Uterus (tissue), 4 donors: ENCODE measurements at places on chromosomes 3 and 15. TPM values are rescaled to one million over a fixed set of nuclear protein-coding genes. Genes with fewer than 3 reads are reported as not detected.

The STRA6 gene
- total RNA-seq = not detected

The PRTG gene
- 20.4 TPM for total RNA-seq

The HYAL1 gene
- 30.5 TPM for total RNA-seq

The BNC1 gene
- total RNA-seq = 0.59 TPM

The PHC3 gene
- total RNA-seq = 100 TPM

The RBMS3 gene
- 45.9 TPM for total RNA-seq

DNA sequence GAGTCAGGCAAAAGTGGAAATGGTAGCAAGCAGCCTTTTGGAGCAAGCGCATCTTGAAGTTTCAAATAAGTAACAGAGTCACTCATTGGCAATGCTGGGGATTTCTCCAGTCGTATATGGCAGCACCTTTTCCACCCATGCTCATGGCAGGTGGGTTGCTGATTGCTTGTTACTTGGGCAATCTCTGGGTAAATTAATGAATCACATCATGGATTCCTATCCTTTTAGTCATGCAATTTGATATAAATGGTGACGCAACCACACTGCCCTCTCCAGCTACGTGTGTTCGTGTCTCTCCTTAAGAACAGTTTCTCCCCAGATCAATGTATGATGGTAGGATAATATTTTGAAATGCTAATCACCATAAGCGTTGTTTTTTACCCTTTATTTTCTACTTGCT lies 339.9 kb upstream of the KCNH8 start:
- no peak for DNase-seq

- DNase-seq = no peak
Measured at GRCh38 chr3:56684029-56684428, 964 bp upstream of the TASOR start.

DNA sequence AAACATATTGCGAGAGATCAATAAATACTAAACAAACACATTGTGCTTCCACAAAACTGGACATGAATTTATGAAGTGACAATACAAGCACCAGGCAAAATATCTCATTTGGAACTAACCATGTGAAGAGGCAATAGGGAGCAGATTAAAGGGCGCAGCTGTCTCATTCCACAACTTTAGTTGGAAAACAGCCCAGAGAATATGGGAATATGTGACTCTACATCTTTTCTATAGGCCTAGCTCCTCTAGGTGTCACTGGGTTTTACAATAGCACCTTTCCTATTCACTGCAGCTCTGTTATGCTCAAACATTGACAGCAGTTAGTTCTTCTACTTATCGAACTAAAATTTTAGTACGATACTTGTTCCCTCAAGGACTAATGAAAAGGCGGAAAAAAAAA lies 866.3 kb upstream of the GBE1 start:
- DNase-seq = no peak
